ENCODE measurements at places on chromosomes 16 and 17. TPM values are rescaled to one million over a fixed set of nuclear protein-coding genes. Genes with fewer than 3 reads are reported as not detected.

Gene FOXL1
- total RNA-seq: 1.1 TPM

Gene HOXB9
- total RNA-seq: not detected

Gene PRSS36
- total RNA-seq: 0.45 TPM

Gene AANAT
- not detected for total RNA-seq

Gene PPL
- 0.68 TPM for total RNA-seq

Gene CHAD
- total RNA-seq: not detected

Gene ABR
- total RNA-seq: 46.0 TPM

Gene TMIGD1
- total RNA-seq: not detected

Gene KIFC3
- 67.9 TPM for total RNA-seq

Gene HOXB3
- 2.6 TPM for total RNA-seq

Gene TMEM220
- 1.7 TPM for total RNA-seq

Gene DNAH2
- 0.15 TPM for total RNA-seq

Gene TMEM238L
- not detected for total RNA-seq

Gene XAF1
- total RNA-seq: 59.9 TPM

Gene FGF11
- 2.6 TPM for total RNA-seq

Gene RAB26
- 1.5 TPM for total RNA-seq

Gene KRTAP4-5
- not detected for total RNA-seq

Gene ADAMTS18
- 0.38 TPM for total RNA-seq

Gene SNX11
- 12.8 TPM for total RNA-seq

Gene TAC4
- total RNA-seq: not detected

Gene SPECC1
- 33.6 TPM for total RNA-seq

Gene PRPSAP1
- total RNA-seq: 27.8 TPM

Gene GPR179
- not detected for total RNA-seq

Gene ATP2A3
- 2.7 TPM for total RNA-seq

All from smooth muscle cell of the coronary artery (primary cell).